Activated CD4-positive, CD25-positive, alpha-beta regulatory T cell treated with anti-CD3 and anti-CD28 coated beads, Interleukin-2, amount 50 U/mL, for 72 hours (primary cell): ENCODE measurements at places on chromosomes 7 and 10.
A peak's percentile ranks its signal among the peaks of the same experiment; 100 is the strongest.

DNA sequence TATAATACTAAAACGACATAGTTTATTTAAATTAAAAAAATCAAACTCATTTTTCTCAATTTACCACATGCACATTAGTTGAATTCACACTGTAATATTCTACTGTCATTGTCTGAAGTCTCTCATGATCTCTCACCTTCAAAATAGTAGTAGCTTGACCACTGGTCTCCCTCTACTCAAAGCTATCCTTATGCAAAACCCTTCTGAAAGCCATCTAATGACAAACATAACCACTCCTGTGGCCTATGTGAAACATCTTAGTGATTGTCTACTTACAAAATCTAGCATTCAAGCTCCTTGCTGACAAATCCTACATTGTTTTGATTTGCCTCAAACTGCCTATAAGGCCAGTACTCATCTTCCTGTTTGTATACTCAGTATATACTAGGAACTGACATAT lies 606.0 kb upstream of the GHITM start:
- no peak for DNase-seq

DNA sequence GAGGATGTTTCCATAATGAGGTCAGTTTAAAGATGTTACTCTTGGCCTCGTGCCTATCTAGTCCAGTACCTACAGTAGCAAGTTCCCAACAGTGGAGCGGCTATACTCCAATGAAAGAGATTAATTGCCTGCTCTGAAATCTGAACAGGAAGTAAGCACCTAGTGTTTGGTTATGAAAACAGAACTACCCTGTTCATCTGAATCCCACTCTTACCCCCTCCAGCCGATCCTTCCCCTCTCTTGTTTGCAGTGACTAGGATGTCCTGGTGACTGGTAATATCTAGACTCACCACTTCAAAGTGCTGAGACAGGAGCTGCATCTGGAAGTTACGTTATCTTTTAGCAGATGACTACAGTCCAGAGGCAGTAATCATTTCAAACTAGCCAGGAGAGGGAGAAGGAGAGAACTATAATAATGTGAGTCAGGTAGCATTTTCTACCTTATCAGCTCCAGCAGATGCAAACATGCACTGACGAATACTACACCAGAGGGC lies 666.7 kb upstream of the NRP1 start:
- DNase-seq = no peak

GRCh38 chr10:133446979-133447378 lies 6.8 kb upstream of the SCART1 start:
- no peak for DNase-seq

DNA sequence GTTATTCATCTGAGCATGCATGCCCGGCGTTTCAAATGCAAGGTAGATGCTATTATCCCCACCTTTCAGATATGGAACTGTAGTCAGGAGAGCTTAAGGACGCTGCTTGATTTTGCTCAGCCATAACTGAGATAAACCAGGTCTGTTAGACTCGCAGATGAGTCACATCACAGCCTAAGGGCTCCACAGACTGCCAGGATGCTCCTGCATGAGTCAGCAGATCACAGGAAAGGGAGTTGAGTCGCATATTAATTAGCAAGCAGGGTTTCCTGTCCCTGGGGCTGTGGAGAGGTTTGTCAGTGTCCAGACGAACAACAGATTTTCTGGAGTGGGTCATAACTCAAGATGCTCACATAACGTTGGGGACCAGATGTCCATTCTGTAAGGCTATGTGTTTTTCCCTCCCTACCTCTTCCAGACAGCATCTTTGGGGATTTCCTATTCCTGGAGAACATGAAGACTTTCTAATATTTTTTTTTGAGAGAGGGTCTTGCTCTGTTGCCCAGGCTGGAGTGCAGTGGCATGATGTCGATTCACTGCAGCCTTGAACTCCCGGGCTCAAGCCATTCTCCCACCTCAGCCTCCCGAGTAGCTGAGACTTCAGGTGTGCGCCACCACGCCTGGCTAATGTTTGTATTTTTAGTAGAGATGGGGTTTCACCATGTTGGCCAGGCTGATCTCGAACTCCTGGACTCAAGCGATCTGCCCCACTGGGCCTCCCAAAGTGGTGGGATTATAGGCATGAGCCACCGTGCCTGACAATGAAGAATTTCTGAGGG lies 36.7 kb downstream of the PFKFB3 start:
- peak; percentile 49 for DNase-seq

GRCh38 chr7:21651697-21652096 lies 108.9 kb downstream of the DNAH11 start:
- no peak for DNase-seq

DNA sequence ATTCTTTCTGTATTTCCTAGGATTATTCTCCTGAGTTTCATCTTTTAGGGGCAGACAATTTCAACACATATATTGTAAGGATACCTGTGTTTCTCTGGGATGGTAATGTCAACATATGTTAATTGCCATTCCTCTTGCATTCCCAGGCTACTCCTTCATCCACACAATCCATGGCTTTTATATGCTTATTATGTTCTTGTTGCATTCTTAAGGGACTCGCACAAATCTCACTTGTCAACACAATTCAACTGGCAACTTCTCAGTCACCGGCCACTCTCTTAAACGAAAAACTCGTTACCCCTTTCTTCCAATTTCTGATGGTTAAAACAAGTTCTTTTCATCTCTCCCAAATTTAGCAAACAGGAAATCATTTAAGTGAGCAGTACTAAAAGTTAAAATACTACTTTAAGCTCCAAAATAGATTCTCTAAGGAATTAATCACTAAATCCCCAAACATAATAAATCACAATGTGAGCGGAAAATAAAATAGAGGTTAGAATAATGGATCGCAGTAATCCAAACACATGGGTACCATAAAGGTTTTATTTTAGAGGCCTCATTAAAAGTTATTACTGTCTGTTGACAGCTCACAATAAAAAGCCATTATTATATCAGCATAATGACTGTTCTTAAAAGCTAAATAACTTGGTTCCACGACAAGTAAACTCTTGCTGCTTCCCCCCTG lies 223.2 kb downstream of the ELMO1 start:
- DNase-seq = no peak

DNA sequence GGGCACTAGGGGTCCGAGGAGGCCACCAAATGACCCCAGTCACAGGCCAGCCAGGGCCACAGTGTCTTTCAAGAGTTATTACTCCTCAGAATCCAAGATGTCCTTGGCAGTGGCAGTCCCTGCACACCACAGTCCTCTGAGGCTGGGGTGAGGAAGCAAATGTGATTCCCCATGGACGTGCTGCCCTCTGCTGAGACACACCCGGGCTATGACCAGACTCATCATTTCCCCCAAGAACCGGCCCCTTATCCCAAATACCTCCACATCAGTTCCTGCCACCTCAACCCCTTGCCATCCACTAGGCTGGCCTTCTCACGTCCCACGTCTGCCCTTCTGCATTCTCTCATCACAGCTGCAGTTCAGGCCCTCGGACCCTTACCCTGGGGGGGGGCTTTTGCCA lies 5.0 kb downstream of the PRKAG2 start:
- DNase-seq = no peak

DNA sequence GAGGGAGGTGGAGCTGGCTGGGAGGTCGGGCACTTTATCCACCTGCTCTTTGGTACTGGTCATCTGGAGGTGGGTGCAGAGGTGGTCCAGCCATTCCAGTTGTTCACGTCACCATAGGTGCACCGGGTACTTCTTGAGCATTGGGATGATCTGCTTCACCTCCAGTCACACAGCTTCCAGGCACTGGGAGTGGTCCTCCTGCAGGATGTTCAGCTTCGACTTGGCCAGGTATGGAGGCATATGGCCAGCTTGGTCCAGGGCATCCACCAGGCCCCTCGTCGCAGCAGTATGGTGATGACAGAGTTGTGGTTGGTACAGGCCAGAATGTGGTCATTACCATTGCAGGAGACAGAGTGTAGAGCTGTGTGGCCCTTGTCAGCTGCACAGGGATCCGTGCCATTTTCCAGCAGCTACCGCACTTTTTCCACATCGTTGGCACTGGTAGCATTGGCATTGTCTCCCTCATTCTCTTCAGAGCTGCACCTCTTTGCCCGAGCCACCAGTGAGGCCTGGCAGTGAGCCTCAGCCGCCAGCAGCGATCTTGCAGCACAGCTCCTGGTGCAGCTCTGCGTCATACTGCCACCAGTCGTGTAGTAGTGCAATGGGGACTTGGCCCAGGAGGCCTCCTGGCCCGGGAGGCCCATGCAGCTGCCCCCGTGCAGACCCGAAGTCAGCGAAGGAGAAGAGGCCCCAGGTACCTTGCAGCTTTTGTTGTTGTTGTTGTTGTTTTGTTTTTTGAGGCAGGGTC lies 150.9 kb downstream of the ZNF22 start:
- no peak for DNase-seq

- peak; percentile 77 for DNase-seq
These were observed 2.2 kb downstream of the NPM3 start for GRCh38 chr10:101780818-101781654.

DNA sequence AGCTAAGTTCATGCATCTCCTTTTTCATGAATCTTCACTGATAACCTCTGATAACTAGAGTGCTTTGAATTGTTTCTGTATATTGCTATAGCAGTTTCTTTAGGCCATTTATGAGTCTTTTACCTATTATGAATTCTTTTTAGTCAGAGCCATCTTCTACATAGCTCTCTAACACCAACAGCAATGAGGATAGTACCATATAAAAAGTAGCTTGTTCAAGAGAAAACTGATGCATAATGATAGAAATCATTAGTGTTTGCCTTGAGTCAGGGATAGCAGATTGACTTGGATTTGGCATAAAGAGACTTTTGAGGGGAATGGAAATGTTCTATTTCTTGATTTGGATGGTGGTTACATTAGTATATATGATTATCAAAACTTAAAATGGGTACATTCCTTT lies 25.8 kb upstream of the SEMA4G start:
- no peak for DNase-seq

- no peak for DNase-seq
These were observed 130.3 kb downstream of the CD36 start for GRCh38 chr7:80768756-80769155.

- DNase-seq = no peak
These were observed 117.9 kb downstream of the NPY start for GRCh38 chr7:24401628-24402593.

DNA sequence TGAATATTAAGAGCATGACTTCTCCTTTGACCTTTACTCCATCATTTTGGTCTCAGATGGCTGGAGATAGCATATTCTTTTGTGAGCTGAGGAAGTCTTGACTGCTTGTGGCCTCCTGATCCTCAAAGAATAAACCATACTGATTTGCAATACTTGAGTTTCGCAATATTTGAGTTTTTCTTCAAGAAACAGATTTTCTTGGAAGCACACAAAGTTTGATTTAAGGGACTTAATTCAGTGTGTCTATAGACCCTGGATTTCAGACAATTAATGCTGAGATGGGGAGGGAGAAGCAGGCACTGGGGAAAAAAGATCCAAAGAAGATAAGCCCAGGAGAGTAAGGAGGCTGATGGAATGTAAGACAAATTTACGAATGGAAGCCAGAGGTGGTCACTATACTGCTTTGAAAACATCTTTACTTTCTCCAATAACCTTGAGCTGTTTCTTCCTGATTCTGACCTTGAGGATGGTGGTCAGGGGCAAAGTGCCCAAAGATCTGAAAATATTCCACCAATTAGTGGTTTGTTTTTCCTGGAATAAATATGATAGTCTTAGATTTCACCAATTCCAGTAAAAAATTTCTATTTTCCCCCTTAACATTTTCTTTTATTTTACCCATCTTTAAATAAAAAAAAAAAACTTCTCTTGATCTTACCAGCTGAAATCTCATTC lies 7.5 kb downstream of the EPDR1 start:
- DNase-seq = no peak

DNA sequence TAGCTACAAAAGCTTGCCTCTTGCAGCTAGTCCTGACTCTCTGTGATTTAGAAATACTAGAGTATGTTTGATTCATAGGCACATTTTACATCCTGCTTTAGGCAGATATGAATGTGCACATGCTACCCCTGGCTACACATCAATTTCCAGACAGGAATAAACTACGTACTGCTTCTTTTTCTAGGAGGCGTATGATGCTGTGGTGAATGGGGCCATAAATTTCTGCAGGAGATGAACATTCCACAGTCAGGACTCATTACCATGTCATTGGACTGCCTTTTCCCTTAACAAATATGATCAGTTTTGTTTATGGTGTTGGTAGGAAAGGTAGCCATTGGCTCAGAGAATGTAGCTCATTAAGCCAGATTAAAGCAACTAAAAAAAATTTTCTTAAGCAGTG lies 50.1 kb upstream of the IFRD1 start:
- no peak for DNase-seq

DNA sequence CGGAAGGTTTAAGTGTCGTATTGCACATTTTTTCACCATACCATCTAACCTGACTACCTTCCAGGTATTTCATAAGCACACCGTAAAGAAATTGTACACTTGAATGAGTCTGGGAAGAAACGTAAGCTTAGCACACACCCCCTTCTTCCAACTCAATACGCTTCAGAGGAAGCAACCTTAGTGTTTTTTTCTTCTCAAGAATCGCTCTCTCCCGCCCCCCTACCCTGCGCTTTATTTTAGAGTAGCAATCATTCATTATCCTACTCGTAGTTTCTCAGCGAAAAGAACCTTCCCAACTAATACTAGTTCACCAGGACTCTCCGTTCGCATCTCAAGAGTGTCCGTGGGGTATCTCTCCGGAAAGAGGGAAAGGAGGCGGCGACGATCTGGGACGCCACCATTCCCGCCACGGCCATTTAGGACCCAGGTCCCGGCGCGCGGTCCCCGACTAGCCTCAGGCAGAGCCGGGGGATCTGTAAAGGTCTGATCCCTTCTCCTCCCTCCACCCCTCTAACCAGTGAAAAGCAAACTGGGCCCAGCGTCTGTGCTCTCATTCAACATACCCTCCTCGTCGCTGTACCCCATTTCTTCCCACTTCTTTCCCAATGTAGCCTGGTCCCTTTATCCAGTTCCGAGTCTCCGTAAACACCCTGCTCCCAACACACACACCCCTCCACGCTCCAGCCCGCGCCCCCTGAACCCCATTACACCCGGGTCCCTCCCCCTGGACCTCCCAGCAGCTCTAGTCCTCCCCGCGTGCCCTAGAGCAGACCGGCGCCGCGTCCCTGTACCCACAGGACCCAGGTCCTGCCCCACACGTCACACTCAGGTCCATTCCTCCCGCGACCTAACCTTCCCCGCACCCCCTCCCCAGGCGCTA lies 16.0 kb downstream of the MYOZ1 start:
- no peak for DNase-seq

- peak; percentile 59 for DNase-seq
These were observed 5.0 kb upstream of the ANKRD61 start for GRCh38 chr7:6026011-6026819.

DNA sequence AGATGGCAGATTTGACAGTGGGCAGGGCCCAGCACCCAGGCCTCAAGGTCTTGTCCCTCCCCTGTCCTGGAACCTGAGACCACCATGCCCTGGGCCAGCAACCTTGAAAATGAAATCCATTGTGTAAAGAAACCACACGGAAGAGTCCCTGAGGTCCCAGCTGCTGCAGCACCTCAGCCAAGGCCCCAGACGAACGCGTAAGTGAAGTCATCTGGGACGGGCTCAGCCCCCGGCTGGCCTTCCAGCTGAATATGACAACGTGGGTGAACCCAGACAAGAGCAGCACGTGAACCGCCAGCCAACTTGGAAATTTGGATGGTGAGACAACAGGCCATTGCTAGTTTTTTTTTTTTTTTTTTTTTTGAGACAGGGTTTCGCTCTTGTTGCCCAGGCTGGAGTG lies 70.3 kb downstream of the CYTH3 start:
- DNase-seq = no peak
